Central memory CD8-positive, alpha-beta T cell (primary cell): ENCODE measurements at places on chromosomes 2 and 18.

DNA sequence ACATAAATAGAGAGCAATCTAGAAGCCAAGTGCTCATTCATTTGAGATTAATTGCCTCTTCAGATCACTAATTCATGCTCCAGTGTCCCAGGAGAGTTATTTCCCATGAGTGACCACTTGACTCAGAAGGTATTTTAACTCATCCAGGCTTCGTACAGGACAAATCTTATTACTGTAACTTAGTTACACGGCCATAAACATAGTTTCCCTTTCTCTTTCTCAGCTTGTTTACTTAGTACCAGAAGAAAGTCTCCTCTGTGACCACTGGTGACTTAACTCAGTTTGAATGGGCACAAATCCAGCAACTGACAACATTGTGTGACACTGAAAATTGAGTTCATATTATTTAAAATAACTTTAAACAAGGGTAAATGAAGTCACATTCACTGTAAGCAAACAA is 25.3 kb downstream of the MMADHC start:
- H3K27me3 ChIP-seq: no peaks in the 10 kb centered on the region
- H3K36me3 ChIP-seq: peaks cover 4% of the 10 kb centered on the region

- H3K27ac ChIP-seq: no peak overlapping the region
- no peaks in the 10 kb centered on the region for H3K27me3 ChIP-seq
- H3K4me1 ChIP-seq: peaks cover 24% of the 10 kb centered on the region
Measured at GRCh38 chr2:88036606-88037005, 19.0 kb downstream of the KRCC1 start.

GRCh38 chr2:33212151-33212550 is 264.3 kb upstream of the RASGRP3 start:
- no peaks in the 10 kb centered on the region for H3K27me3 ChIP-seq
- H3K36me3 ChIP-seq: no peaks in the 10 kb centered on the region
- no peaks in the 10 kb centered on the region for H3K4me1 ChIP-seq
- no peak for DNase-seq

DNA sequence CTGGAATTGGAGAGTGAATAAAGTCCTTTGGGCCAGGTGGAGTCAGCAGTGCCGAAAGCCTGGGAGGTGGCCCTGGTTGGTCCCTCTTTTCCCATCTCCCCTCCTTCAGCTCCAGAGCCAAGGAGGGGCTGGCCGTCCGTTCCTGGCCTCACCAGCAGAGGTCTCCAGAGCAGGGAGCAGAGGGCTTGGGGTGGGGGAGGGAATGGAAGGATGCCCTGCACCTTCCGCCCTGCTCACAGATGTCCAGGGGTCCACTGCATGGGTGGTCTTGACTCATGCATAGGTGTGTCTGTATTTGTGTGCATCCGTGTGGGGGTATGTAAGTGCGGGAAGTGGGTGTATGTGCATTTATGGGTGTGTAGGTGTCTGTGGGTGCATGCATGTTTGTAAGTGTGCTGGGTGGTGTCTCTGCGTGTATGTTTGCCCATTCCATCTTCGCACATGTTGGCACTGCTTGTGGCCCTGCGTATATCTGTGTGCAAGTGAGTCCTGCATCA is 201.8 kb downstream of the ZFP36L2 start:
- no peak overlapping the region for H3K27ac ChIP-seq
- peaks cover 10% of the 10 kb centered on the region for H3K4me1 ChIP-seq

DNA sequence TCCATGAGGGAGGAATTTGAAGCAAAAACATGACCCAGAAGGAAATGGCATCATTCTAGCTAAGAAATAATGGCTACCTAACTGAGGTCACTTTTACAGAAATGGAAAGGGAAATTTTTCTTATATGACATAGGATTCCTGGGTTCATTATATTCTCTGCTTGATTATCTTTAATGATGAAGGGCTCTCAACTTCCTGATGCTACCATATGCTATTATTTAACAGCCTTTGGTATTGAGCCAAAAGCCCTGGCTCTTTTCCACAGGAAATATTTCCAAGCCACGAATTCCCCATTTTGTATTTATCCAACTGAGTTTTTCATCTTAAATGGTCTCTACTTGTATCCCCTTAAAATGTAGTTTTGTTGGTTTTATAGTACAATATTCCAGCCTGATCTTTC is 63.2 kb upstream of the NPAS2 start:
- no peaks in the 10 kb centered on the region for H3K4me1 ChIP-seq
- no peaks in the 10 kb centered on the region for H3K36me3 ChIP-seq
- H3K27ac ChIP-seq: no peak overlapping the region
- no peak overlapping the region for H3K4me3 ChIP-seq

DNA sequence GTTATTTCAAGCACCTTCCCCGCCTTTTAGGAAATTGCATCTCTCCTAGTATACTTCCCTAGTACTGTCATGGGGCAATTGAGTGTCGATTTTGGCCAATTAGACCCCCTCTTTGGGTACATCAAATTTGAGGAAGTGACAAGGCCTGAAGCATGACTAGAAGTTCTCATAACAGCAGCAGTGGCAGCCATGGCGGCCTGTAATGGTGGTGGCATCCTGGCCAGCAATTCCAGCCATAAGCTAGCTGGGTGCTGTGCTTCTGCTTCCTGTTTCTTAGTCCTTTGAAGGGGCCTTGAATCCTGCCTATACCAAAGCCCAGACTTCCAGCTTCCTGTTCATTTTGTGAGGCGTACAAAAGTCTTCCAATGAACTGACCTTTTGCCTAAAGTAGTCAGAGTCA is 523.1 kb downstream of the PLCL1 start:
- no peaks in the 10 kb centered on the region for H3K36me3 ChIP-seq
- H3K4me3 ChIP-seq: no peak overlapping the region
- DNase-seq: no peak
- no peak overlapping the region for H3K27ac ChIP-seq

- no peak for DNase-seq
- peaks cover 29% of the 10 kb centered on the region for H3K27me3 ChIP-seq
- H3K4me1 ChIP-seq: no peaks in the 10 kb centered on the region
- no peaks in the 10 kb centered on the region for H3K36me3 ChIP-seq
- no peak overlapping the region for H3K27ac ChIP-seq
Measured at GRCh38 chr2:120550282-120550681, 185.4 kb upstream of the GLI2 start.

GRCh38 chr18:76490033-76490432 is 5.0 kb downstream of the ZNF516 start:
- H3K36me3 ChIP-seq: peaks cover 17% of the 10 kb centered on the region
- no peak for DNase-seq
- H3K27me3 ChIP-seq: peaks cover 95% of the 10 kb centered on the region
- peak overlapping the region; percentile 81 for H3K4me3 ChIP-seq
- no peak overlapping the region for H3K27ac ChIP-seq

DNA sequence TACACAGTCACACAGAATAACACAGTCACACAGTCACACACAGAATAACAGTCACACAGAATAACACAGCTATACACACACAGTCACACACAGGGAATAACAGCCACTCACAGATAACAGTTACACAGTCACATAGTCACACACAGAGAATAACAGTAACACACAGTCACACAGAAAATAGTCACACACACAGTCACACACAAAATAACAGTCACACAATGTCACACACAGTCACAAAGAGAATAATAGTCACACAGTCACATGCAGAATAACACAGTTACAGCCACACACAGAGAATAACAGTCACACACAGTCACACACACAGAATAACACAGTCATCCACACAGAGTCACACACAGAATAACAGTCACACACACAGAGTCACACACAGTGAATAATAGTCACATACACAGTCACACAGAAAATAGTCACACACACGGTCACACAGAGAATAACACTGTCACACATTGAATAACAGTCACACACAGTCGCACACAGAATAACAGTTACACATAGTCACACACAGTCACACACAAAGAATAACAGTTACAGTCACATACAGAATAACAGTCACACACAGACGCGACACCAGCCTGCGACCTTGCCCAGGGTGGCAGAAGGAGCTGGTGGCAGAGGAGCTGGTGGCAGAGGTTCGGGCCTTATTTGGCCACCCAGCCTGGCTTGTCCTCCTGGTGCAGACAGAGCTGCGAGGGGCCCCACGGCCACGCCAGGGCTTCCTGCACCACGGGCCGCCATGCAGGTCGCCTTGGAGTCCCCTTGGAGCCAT is 51.3 kb downstream of the RAMP1 start:
- no peak for DNase-seq
- H3K27ac ChIP-seq: no peak overlapping the region
- H3K36me3 ChIP-seq: peaks cover 2% of the 10 kb centered on the region
- H3K4me1 ChIP-seq: no peaks in the 10 kb centered on the region
- H3K27me3 ChIP-seq: no peaks in the 10 kb centered on the region

DNA sequence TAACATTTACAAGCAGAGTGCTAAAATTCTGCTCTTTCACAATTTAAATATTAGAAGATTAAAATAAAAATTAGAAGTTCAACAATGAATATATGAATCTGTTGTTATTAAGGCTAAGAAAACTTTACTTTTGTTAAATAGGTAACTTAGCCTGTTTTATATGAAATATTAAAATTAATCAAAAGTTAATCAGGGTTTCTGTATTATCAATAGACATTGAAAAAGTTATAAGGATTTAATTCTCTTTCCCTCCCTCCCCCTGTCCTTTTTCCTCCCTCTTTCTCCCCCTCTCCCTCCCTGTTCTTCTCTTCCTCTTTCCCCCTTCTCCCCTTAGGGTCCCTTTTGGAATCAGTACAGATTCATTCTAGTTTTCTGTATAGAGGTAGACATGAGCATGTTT is 12.1 kb downstream of the BBS5 start:
- H3K27me3 ChIP-seq: no peaks in the 10 kb centered on the region
- H3K4me3 ChIP-seq: no peak overlapping the region
- H3K4me1 ChIP-seq: no peaks in the 10 kb centered on the region
- H3K27ac ChIP-seq: no peak overlapping the region

GRCh38 chr18:76376668-76377358 is 118.2 kb downstream of the ZNF516 start:
- no peak for DNase-seq
- no peak overlapping the region for H3K4me3 ChIP-seq
- peaks cover 32% of the 10 kb centered on the region for H3K4me1 ChIP-seq
- H3K36me3 ChIP-seq: no peaks in the 10 kb centered on the region

- no peaks in the 10 kb centered on the region for H3K36me3 ChIP-seq
- peaks cover 9% of the 10 kb centered on the region for H3K4me1 ChIP-seq
Measured at GRCh38 chr2:161122772-161123530, 37.3 kb upstream of the TANK start.

- no peak for DNase-seq
- peak overlapping the region; percentile 94 for H3K27ac ChIP-seq
- H3K4me1 ChIP-seq: peaks cover 49% of the 10 kb centered on the region
- H3K4me3 ChIP-seq: peak overlapping the region; percentile 54
- no peaks in the 10 kb centered on the region for H3K27me3 ChIP-seq
Measured at GRCh38 chr2:69535817-69536241, 98.6 kb upstream of the NFU1 start.

- H3K4me1 ChIP-seq: peaks cover 3% of the 10 kb centered on the region
- no peak for DNase-seq
- no peaks in the 10 kb centered on the region for H3K27me3 ChIP-seq
Measured at GRCh38 chr2:43019536-43020183, 206.7 kb downstream of the ZFP36L2 start.

DNA sequence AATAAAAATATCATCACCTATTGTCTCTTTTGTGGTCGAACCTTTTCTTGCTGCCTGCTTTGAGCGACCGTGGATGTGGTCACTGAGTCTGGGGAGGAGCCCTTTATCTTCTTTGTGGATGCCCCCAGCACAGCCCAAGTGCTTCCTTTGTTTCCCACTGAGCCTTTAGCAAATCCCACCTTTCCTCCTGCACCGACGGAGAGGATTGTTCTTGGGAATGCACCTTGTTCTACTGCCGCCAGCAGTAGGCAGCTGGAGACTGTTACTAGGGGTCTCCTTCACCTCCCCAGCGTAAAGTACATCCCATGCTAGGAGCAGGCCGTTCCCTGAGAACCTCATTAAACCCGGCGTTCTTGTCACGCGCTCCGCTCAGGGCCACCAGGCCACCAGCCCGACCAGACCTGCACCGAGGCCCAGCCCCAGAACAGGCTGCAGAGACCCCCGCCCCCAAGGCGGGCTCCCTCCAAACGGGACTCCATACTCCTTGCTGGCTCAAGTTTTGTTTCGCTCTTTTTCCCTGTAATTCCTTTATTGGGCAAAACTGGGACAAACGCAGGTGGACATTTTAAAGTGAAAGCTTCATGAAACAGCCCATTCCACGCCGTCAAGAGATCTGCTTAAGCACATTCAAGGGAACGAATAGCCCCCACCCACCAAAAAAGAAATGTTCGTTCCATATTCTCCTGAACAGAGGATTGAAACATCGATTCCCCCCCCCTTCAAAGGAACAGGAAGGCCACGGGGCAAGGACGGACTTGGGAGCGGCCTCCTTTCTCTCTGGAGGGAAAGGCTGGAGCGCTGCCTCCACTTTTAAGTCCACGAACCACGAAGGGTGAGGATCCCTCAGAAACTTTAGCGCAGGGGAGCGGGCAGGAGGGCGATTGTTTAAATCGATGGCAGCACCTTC is 1.1 kb upstream of the MAT2A start:
- peaks cover 40% of the 10 kb centered on the region for H3K36me3 ChIP-seq
- peak overlapping the region; percentile 89 for H3K4me3 ChIP-seq
- H3K27ac ChIP-seq: peak overlapping the region; percentile 89
- peaks cover 36% of the 10 kb centered on the region for H3K4me1 ChIP-seq
- no peaks in the 10 kb centered on the region for H3K27me3 ChIP-seq

DNA sequence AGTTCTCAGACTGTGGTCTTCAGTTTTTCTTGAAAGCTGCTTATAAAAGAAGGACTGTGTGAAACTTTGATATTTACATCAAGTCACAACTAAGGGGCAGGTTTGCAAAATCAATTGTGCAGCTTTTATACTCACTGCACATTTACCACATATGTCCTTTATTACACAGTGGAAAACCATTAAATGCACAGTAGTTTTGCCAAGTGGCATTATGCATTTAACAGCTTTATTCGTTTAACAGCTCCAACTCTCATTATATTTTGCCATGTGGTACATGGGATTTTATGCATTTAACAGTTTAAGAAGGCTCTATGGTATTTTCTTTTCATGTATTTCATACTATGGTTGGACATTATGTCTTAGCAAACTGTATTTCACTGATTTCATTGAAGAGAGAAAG is 135.6 kb downstream of the SATB2 start:
- DNase-seq: no peak
- H3K27ac ChIP-seq: no peak overlapping the region
- H3K36me3 ChIP-seq: peaks cover 3% of the 10 kb centered on the region
- no peaks in the 10 kb centered on the region for H3K4me1 ChIP-seq
- H3K27me3 ChIP-seq: no peaks in the 10 kb centered on the region
